ENCODE measurements at places on chromosomes 2 and 18.

GRCh38 chr2:214127571-214127970, 283.3 kb upstream of the VWC2L start:
- peak; percentile 55 for DNase-seq

DNA sequence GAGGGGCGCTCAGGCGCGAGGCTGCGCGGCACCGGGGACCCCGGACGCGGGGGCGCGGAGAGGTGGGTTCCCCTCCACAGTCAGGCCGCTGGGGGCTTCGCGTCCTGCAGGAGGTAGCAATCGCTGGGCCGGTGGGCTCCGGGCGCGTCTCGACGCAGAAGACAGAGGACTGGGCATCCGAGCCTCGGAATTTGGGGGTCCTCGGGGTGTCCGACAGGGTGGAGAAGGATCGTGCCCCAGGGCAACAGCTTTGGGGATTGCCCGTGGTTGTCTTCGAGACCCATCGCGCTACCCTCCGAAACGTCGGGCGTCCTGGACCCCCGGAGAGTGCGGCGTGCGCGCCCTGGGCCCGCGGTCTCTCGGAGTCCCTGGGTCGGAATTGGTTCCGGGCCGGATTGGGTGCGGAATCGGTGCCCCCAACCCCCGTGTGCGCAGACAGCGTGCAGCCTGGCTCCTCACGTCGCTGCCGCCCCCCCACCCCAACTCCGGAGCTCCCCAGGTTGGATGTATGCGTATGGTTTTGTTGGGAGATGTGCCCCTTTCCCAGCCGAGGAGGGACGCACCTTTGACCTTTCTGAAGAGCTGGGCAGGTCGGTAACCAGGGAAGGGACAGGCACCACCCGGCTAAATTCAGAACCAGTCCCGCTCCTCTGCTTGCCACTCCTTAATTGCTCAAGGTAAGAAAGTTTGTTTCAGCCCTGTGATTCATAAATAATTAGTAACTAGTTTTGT, 750 bp downstream of the NPAS2 start:
- DNase-seq, result no peak

DNA sequence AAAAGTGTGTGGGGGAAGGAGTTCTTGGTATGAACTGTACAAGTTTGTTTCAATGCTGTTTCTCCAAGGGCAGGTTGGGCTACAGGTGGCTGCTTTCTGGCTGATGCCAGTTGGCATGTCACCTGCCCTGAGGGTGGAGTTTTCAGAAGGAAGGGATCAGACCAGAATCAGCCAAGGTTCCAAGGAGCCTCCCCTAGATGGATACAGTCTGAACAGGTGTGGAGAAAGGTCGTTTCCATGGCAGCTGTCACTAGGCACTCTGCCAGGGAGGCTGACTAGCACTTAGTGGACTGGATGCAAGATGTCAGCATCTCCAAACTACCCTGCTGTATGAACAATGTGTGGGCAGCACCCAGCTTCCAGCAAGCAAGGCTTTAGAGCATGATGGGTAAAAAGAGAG, 444.4 kb upstream of the HNRNPA3 start:
- DNase-seq, result no peak

DNA sequence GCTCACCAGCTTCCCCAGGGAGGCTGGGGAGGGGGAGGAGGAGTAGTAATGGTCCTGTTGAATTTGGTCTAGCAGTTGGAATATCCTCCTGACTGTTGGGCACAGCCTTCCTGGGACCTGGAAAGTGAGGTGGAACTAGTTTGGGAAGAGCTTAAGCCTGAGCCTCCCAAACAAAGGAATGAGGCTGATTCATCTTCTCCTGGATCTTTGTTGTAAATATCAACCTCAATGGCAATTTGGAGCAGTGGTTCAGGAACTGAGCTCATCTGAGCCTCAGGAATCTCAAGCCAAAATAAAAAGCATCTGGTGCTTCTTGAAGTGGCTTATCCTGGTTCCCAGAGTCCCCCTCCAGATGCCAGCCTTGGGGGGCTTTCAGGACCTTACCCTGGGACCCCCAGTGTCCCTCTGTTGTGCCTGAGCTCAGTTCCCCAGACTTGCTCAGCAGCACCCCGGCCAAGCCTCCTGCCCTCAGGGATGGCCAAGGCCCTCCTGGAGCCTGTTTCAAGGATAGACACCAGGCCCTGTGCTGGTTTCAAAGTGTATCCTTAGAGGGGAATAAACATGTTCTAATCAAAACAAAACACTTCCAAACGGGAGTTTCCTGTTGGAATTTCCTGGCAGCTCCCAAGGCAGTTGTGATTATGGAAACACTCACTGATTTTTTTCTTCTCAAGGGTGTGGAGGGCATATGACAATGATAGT, 112.6 kb downstream of the DDX1 start:
- no peak for DNase-seq

DNA sequence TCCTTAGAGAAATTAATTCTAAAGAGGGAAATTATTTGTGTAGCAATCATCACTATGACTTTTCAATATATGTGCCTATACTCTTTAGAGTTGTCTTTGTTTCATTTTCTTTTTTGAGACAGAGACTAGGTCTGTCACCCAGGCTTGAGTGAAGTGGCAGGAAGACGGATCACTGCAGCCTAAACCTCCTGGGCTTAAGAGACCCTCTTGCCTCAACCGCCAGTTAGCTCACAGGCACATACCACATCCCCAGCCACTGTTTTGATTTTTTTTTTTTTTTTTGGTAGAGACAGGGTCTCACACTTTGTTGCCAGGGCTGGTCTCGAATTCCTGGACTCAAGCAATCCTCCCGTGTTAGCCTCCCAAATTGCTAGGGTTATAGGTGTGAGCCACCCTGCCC, 12.4 kb downstream of the YWHAQ start:
- no peak for DNase-seq

GRCh38 chr2:186977433-186978045, 128.6 kb upstream of the ZSWIM2 start:
- DNase-seq, result no peak

DNA sequence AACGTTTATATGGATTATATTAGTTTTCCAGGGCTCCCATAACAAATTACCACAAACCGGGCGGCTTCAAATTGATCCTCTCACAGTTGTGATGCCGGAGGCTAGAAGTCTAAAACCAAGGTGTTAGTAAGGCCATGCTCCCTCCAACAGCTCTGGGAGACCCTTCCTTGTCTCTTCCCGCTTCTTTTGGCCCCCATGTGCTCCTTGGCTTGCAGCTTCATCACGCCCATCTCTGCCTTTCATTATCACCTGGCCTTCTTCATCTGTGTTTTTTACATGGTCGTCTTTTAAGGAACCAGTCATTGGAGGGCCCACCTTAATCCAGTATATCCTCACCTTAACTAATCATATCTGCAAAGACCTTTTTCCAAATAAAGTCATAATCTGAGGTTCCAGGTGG, 13.9 kb downstream of the MAPRE2 start:
- no peak for DNase-seq

DNA sequence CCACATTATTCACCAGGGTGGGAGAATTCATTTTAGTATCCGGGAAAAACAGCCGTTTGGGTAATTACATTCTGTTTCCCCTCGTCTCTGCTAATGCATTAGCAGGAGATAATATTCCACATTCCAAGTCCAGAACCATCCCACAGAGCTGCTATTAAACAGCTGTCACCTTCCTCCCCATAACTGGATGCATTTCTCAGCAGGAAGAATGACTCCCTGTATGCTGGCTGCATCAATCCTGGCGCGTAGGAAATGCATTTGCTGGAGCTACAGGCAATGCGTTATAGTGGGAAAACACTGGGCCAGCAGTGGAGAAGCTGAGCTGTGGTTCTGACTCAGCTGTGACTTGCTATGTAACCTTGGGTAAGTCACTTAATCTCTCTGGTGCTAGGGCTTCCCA, 246.0 kb downstream of the CLIP4 start:
- DNase-seq, result no peak

DNA sequence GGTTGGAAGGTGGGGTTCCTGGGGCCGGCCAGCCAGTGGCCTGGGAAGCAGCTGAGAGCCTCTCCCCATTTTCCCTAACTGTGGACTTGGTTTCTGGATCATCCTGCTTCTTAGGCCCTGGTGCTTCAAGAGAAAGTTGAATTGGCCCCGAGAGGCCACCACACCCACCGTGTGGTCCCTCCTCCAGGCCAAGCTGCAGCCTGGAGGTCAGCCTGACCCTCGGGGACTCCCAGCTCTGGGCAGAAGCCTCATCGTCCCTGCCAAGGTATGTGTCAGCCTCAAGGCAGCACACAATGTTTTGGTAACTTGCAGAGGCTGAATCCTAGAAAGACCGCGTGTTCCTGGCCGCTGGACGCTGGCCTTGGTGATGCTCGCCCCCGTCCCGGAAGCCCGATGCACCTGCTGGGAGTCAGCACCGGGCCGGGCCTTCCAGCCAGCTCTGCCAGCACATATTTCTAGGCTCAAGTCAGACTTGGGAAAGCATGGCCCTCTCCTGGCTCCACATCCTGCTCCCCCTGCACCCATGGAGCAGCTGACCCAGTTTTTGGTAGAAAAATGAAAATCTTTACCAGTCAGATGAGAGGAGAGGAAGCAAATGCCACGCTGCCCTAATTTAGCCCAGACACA, 72.6 kb downstream of the ACTR2 start:
- DNase-seq, result no peak

DNA sequence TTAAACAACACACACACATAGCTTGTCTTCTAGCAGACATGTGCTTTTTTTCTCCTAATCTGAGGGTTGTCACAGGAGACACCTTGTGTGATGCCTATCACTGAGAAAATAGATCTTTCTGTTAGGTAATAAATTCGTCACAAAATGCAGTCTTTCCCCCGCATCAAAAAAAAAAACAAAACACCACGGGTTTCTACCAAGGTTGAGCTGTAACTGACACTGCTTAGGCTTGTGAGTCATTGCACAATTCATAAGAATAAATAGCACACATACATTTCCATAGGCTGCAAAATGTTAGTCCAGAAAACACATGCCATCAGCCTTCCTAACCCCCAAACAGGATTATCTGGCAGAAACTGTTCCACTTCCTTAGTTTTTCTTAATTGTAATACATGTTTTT, 6.5 kb downstream of the TMEM163 start:
- no peak for DNase-seq

DNA sequence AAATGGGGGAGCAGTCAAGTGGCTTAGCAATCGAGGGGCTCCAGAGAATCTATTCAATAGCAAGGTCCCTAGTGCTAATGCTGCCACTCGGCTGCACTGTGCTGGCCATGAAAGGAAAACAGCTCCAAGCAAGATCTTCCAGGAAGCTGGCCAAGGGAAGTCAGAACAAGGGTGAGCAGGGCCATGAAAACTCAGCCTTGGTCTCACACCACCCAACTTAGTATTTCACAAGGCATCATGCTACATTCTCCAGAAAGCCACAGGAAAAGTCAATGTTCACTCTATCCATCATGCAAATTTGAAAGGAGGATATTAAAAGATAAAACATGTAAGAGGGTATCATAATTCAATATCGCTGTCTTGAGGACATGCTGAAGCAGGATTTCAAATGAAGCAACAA, 35.7 kb downstream of the NRP2 start:
- no peak for DNase-seq

- DNase-seq, result no peak
These were observed 401.9 kb downstream of the NBAS start for GRCh38 chr2:15159206-15159605.

- no peak for DNase-seq
These were observed 230.3 kb upstream of the RBBP8 start for GRCh38 chr18:22702806-22703205.

- DNase-seq, result no peak
These were observed 69.1 kb upstream of the FOXI3 start for GRCh38 chr2:88521445-88522073.

- DNase-seq, result no peak
These were observed 57.1 kb upstream of the PAX3 start for GRCh38 chr2:222355860-222356259.

- DNase-seq, result no peak
These were observed 49.5 kb downstream of the TGIF1 start for GRCh38 chr18:3499501-3499900.

DNA sequence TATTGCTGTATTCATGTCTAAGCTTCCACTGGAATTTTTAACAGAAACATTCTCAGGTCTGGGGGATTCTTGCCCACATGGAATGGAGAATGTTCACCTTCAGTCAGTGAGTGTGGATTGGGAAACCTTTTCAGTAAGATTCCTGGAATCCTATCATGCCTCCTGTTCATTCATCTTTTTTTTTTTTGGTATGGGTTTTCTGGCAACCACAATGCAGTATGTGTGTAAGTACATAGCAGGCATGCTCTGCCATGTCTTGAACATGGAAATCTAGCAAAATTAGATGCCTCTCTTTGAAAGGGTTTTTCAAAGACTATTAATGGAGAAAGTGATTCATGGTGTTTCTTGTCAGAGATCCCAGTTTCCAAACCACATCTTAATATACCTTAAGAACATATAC, 176.5 kb downstream of the LTBP1 start:
- no peak for DNase-seq

DNA sequence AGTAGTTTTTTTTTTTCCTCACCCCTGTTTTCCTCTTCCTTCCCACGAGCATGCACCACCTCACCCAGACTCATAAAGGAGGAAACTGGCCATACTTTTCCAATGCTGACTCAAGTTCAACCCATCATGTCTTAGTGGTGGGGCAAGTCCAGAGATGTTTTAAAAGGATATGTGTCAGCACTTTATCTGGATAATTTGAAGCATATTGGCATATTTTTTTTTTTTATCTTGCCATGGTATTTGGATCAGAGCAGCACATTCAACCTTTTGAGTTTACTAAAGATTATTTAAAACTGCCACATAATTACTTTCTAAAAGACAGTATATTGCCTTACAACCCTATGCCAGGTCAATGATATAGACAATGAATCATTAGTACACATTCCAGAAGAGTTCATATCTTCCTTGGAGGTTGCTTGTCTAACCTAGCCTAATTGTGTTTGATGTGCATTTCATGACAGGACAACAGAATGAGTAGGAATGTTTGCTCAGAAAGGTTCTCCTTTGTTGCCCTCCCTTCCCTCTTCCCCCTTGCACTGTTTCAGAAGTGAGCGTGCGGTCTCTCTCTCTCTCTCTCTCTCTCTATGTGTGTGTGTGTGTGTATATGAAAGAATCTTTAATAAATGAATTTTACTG, 950.7 kb upstream of the FAM98A start:
- DNase-seq, result no peak

DNA sequence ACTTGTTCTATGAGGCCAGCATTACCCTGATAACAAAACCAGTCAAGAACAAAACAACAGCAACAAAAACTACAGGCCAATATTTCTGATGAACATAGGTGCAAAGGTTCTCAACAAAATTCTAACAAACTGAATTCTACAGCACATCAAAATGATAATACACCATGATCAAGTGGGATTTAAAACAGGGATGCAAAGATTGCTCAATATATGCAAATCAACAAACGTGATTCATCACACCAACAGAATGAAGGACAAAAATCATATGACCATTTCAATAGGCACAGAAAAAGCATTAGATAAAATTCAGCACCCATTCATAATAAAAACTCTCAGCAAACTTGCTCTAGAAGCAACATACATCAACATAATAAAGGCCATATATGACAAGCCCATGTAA, 173.6 kb downstream of the CAMKMT start:
- DNase-seq, result no peak

GRCh38 chr2:84674586-84674985, 158.3 kb downstream of the DNAH6 start:
- DNase-seq, result no peak

DNA sequence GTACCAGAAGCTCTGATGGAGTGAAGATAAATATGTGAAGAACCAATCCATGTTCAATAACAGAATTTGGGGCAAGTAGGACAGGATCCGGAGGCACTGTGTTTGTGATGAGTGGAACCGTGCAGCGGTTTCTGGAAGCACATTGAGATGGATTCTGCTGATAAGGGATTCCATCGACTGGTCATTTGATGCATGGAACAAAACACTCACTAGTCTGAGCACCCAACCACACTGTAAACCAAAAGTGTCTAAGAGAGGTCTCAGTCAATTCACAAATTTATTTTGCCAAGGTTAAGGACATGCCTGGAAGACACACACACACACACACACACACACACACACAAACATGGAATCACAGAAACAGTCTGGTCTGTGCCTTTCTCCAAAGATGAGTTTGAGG, 459.5 kb downstream of the FBXO15 start:
- DNase-seq, result no peak
